ENCODE measurements at places on chromosomes 5 and 9. TPM values are rescaled to one million over a fixed set of nuclear protein-coding genes. Genes with fewer than 3 reads are reported as not detected.

Gene WNK2
- total RNA-seq, result not detected

Gene ADAMTS19
- total RNA-seq, result under 0.01 TPM

Gene TIMD4
- not detected for total RNA-seq

Gene STKLD1
- total RNA-seq, result 0.61 TPM

Gene ADAMTS16
- total RNA-seq, result under 0.01 TPM

Gene SNAPC3
- 49.7 TPM for total RNA-seq

Gene LEAP2
- 0.12 TPM for total RNA-seq

Gene LCN2
- total RNA-seq, result not detected

Gene CAMK2A
- 0.65 TPM for total RNA-seq

Gene OTP
- total RNA-seq, result not detected

Gene PRXL2C
- total RNA-seq, result 65.9 TPM

Gene CARTPT
- not detected for total RNA-seq

Gene C5orf34
- total RNA-seq, result 1.8 TPM

Gene SPINK6
- total RNA-seq, result not detected

Gene MIGA2
- 24.2 TPM for total RNA-seq

Gene TGFBI
- total RNA-seq, result 464 TPM

Gene SPRY4
- total RNA-seq, result 21.4 TPM

Gene INSL6
- total RNA-seq, result not detected

Gene ATOX1
- total RNA-seq, result 30.5 TPM

Gene ERGIC1
- 137 TPM for total RNA-seq

Gene IL5
- not detected for total RNA-seq

Gene SPACA9
- total RNA-seq, result 6.7 TPM
